Thyroid gland (tissue), 4 donors: ENCODE measurements at places on chromosomes 5 and 9. TPM values are rescaled to one million over a fixed set of nuclear protein-coding genes. Genes with fewer than 3 reads are reported as not detected.

Gene PCDHGA8
- total RNA-seq, result 4.6 TPM

Gene BHMT2
- 46.1 TPM for total RNA-seq

Gene WDR41
- total RNA-seq, result 90.6 TPM

Gene CDH12
- total RNA-seq, result not detected

Gene IFNA21
- total RNA-seq, result not detected

- H3K4me1 ChIP-seq, result no peaks in the 10 kb centered on the region
- DNase-seq, result no peak
- H3K36me3 ChIP-seq, result no peaks in the 10 kb centered on the region
- H3K27me3 ChIP-seq, result no peaks in the 10 kb centered on the region
Measured at GRCh38 chr5:60332244-60333004, 367.5 kb downstream of the DEPDC1B start.

DNA sequence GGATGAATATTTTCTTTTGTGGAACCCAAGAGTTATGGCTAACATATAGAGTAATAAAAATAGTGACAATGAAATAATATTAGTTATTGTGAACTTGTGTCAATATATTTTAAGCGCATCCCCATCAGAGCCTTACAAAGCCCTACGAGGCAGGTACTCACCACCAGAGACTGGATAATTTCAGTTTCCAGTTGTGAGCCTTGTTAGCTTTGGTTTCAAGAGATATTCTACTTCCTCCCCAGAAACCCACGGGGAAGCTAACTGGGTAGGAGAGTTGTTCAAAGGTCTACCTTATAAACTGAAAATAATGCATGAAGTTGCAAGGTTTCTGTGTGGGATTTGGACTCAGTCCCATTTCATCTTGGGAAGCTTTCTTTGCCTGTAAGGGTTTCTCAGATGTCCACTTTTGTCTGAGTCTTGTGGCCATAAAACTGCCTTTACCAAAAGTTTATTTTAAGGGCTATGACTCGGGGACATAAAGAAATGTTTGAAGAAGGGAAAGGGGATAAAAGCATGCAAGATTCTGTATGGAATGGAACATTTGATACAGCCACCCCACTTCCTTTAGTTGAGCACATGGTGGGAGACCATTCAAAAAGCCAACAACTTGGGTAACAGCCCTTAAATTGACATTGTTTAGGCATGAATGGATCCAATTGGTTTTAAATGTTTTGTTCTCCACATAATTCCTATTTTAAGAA lies 57.4 kb upstream of the ANKRD55 start:
- DNase-seq, result no peak
- H3K4me1 ChIP-seq, result peaks cover 3% of the 10 kb centered on the region
